K562 (cell line): ENCODE measurements at places on chromosomes 2 and 18. TPM values are rescaled to one million over a fixed set of nuclear protein-coding genes. Genes with fewer than 3 reads are reported as not detected.

DNA sequence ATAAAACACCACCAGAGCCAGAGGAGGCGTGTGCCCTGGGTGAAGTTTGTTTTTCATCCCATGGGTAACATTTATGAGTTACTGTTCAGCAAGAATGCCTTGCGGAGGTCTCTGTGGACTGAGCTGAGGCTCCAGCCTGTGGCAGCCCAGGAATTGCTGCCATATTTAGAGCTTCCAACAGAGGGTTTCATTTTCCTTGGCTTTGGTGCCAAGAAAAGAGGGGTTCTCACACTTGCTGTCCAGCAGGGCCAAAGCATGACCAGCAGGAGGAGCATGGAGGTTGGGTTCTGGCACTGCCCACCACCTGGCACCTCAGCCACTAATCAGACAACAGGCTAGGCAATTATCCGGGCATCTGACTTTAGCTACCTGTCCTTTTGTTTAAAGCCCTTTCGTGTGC is 36.7 kb downstream of the EPAS1 start:
- peaks cover 12% of the 10 kb centered on the region for H3K4me1 ChIP-seq
- no peak overlapping the region for H3K4me3 ChIP-seq
- no peaks in the 10 kb centered on the region for H3K27me3 ChIP-seq
- H3K27ac ChIP-seq: no peak overlapping the region
- DNase-seq: no peak

GRCh38 chr2:60534052-60534685 is 19.3 kb downstream of the BCL11A start:
- no peaks in the 10 kb centered on the region for H3K4me1 ChIP-seq
- H3K27ac ChIP-seq: no peak overlapping the region
- DNase-seq: no peak
- peaks cover 3% of the 10 kb centered on the region; the same call in 1 of the 3 replicates for H3K27me3 ChIP-seq

GRCh38 chr18:78929516-78929915 is 50.1 kb upstream of the SALL3 start:
- H3K27me3 ChIP-seq: peaks cover 56% of the 10 kb centered on the region
- no peak for DNase-seq
- no peaks in the 10 kb centered on the region for H3K36me3 ChIP-seq
- no peak overlapping the region for H3K27ac ChIP-seq
- H3K4me1 ChIP-seq: no peaks in the 10 kb centered on the region
- no peak overlapping the region for H3K4me3 ChIP-seq

DNA sequence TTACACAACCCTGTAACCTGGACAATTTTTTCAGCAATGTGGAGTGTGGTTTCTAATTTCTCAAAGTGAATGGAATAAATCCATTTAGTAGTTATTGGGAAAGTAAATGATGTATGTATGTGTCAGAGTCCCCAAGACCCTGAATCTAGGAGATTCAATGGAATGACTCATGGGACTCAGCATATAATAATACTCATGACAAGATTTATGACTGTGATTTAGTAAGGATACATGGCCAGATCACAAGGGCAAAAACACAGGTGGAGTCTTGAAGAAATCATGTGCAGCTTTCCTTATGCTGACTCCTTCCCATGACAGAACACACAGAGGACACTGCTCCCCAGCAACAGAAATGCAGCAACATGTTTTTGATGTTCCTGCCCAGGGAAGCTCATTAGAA is 1877.7 kb upstream of the LRRTM1 start:
- no peak overlapping the region for H3K27ac ChIP-seq
- no peaks in the 10 kb centered on the region for H3K27me3 ChIP-seq
- H3K4me1 ChIP-seq: no peaks in the 10 kb centered on the region
- H3K4me3 ChIP-seq: no peak overlapping the region
- no peaks in the 10 kb centered on the region for H3K36me3 ChIP-seq

DNA sequence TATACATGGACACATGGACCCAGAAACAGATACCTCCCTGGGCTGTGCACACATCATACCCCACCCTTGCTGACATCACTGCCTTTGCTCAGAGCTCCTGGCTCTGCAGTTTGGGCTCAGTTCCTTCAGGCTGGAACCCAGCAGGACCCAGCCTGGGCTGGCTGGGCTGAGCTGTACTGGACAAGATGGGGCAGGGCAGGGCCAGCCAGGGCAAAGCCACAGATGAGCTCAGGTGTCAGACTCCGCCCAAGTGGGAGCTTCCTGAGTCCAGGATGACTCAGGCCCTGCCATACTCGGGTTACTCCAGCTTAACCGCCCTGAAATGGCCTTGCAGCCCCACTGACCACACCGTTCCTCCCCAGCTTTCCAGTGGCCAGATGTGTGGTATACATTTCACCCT is 284.9 kb downstream of the OSR1 start:
- H3K36me3 ChIP-seq: no peaks in the 10 kb centered on the region
- H3K4me3 ChIP-seq: no peak overlapping the region
- no peaks in the 10 kb centered on the region for H3K4me1 ChIP-seq

- no peak overlapping the region for H3K27ac ChIP-seq
- H3K27me3 ChIP-seq: no peaks in the 10 kb centered on the region
- H3K36me3 ChIP-seq: no peaks in the 10 kb centered on the region
- H3K4me1 ChIP-seq: no peaks in the 10 kb centered on the region; the same call in 1 of the 2 replicates
Observed at GRCh38 chr18:23493654-23494053, 9.7 kb upstream of the RMC1 start.

The CTAGE1 gene
- polyA plus RNA-seq: not detected in 2 replicates

The RBM44 gene
- polyA plus RNA-seq: 0.20 and 0.25 TPM in 2 replicates

DNA sequence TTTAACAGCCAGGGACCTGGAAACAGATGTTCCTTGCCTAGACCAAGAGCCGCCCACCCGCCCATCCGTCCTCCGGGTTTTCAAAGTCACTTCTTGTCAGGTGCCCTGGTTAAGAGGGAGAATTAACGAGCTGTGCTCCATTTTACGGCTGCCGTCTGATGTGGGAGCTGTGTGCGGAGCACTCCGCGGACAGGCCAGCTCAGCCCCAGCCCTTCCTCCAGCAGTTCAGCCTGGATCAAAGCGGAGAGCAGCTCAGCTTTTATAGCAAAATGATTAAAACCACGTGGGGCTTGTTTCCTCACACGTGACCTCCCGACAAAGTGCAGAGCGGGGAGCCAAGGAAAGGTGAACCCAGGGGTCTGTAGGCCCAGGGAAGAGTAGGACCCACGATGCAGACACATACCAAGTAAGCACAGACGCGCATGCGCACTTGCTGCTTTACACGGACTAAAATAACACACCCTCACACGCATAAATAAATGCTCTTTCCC is 46.1 kb upstream of the PKDCC start:
- no peaks in the 10 kb centered on the region for H3K4me1 ChIP-seq
- no peak overlapping the region for H3K27ac ChIP-seq
- H3K27me3 ChIP-seq: peaks cover 34% of the 10 kb centered on the region
- no peak for DNase-seq
- H3K36me3 ChIP-seq: no peaks in the 10 kb centered on the region

GRCh38 chr2:203732092-203732952 is 25.9 kb downstream of the CD28 start:
- no peak overlapping the region for H3K27ac ChIP-seq
- H3K27me3 ChIP-seq: no peaks in the 10 kb centered on the region
- no peak for DNase-seq
- no peaks in the 10 kb centered on the region for H3K36me3 ChIP-seq

GRCh38 chr18:8041526-8042111 is 474.5 kb downstream of the PTPRM start:
- no peak overlapping the region for H3K4me3 ChIP-seq
- H3K36me3 ChIP-seq: no peaks in the 10 kb centered on the region
- no peaks in the 10 kb centered on the region for H3K4me1 ChIP-seq

The ABCG5 gene
- polyA plus RNA-seq: not detected in 2 replicates

GRCh38 chr2:111202266-111203040 is 81.7 kb downstream of the BCL2L11 start:
- no peaks in the 10 kb centered on the region for H3K4me1 ChIP-seq
- peaks cover 8% of the 10 kb centered on the region; the same call in 1 of the 3 replicates for H3K36me3 ChIP-seq
- H3K4me3 ChIP-seq: no peak overlapping the region
- DNase-seq: no peak

DNA sequence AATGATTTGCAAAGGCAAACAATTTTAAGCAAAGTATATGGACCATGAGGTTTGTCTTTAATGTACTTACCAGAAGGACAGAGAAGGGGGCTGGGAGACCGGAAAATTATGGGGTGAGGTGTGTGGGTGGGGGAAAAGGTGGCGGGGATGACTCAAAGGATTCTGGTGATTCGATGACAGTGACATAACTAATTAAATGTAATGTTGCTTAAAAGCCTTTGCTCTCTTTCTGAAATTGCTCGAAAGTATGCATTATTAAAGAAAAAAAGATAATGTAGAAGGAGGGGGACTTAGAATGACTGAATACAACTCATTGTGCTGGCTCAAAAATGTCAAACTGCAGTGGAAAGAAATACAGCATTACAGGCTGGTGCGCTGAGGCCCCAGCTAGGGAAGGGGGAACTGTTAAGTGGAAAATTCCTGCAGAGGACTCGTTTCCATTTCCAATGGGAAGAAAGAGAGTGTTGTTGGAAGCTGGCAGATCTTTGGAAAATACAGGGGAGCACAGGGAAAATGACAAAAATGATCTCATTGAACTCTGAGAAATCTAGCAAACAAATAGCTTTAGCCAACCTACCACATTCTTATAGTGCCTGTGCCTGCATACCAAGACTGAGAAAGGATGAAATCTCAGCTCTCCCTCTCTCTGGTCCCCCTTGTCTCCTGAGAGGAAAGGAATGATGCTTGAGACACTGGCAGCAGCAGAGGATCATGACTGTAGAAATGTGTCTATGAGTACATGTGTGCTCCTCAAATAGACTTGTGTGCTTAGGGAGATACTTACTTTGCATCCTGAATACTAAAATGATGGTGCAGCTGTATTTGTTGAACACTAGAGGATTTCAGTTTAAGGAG is 632.4 kb downstream of the NYAP2 start:
- H3K4me3 ChIP-seq: no peak overlapping the region
- H3K27me3 ChIP-seq: no peaks in the 10 kb centered on the region

DNA sequence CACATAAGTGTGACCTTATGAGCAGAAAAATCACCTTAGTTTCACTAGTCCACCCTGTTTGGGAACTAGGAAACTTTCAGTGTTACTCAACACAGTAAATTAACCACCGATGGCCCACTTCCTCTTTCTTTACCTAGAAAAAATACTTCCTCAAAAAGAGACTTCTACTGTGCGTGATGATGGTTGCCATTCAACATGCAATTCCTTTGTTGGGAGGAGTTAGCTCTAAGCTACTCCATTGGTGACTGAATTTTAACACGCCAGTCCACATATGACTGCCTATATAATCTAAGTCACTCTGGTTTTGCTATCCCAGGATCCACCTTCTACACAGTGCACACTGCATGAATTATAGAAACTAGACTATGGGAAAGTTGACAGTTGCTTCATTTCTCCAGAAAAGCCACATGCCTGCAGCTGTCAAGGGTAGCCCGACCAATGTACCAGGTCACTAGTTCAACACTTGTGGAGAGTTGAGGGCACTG is 47.8 kb upstream of the REG3G start:
- H3K27ac ChIP-seq: no peak overlapping the region
- H3K4me3 ChIP-seq: no peak overlapping the region
- no peaks in the 10 kb centered on the region for H3K36me3 ChIP-seq
- H3K4me1 ChIP-seq: no peaks in the 10 kb centered on the region

The FAP gene
- not detected in 2 replicates for polyA plus RNA-seq

The COL4A3 gene
- not detected in 2 replicates for polyA plus RNA-seq

GRCh38 chr2:96508521-96509113 is 3.5 kb upstream of the NEURL3 start:
- peaks cover 7% of the 10 kb centered on the region; the same call in 2 of the 3 replicates for H3K4me1 ChIP-seq
- H3K4me3 ChIP-seq: no peak overlapping the region
- DNase-seq: no peak
- H3K27me3 ChIP-seq: peaks cover 55% of the 10 kb centered on the region
- no peaks in the 10 kb centered on the region for H3K36me3 ChIP-seq

The CTDSP1 gene
- polyA plus RNA-seq: 71.5 and 72.9 TPM in 2 replicates

DNA sequence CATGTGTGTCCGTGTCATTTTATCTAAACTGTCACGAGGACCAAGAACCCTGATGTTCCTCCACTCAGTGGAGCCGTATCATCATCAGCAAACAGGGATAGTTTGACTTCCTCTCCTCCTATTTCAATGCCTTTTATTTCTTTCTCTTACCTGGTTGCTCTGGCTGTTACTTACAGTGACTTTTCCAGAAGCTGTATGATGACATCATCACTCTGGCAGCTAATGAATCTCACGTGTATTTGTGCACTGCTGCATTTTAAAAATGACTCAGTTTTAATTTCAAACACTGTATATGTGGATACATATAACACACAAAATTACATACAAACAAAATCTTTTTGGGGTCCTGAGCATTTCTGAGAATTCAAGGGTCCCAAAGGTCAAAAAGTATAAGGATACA is 481.4 kb downstream of the CDH2 start:
- no peak overlapping the region for H3K4me3 ChIP-seq
- no peaks in the 10 kb centered on the region for H3K27me3 ChIP-seq
- H3K27ac ChIP-seq: no peak overlapping the region
- DNase-seq: no peak
- no peaks in the 10 kb centered on the region for H3K4me1 ChIP-seq

DNA sequence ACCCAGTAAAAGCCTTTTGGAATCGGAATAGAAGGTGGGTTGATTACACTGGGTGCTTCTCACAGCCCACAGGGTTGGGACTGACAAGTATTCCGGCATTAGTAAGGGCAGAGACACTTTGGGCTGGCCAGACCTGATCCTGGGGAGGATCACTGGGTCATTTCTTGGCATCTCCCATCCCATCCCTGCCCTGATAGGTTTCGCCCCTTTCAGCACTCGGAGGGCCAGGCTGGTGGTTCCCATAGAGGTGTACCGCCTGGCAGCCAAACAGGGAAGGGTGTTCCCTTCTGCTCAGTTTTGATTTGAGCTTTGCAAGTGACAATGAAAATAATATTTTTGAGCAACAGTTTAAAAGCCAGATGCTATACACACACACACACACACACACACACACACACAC is 37.3 kb downstream of the CYP1B1 start:
- no peaks in the 10 kb centered on the region for H3K4me1 ChIP-seq
- H3K36me3 ChIP-seq: no peaks in the 10 kb centered on the region
- H3K4me3 ChIP-seq: no peak overlapping the region
- no peak for DNase-seq

DNA sequence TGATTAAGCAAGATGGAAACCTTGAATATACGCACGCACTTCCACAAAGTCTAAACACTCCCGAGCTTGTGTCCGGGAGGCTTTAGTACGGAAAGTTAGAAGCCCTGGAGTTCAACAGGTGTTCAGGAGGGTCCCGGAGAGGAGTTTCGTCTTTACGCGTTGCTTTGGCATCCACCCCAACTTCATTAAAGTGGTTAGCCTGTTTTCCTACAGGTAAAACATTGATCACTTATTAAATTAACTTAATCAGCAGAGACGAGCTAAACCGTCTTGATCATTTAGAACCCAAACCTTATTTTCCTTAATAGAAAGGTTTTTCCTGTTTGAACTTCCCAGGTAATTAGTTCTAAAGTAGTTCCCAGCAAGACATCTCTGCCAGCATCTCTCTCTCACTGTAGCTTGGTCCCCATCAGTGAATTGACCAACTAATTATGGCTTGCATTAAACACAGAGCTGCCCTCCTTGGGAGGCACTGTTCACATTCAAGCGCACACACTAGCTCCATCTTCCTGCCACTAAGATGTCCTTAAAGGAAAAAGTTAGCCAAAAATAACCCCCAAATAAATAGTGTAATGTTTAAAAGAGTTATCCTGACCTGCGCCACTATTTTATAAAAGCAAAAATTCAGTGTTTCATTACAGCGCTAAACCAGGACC is 1.4 kb downstream of the NPAS2 start:
- no peaks in the 10 kb centered on the region for H3K4me1 ChIP-seq
- H3K36me3 ChIP-seq: no peaks in the 10 kb centered on the region
- H3K27ac ChIP-seq: no peak overlapping the region
- peaks cover 18% of the 10 kb centered on the region; the same call in 2 of the 3 replicates for H3K27me3 ChIP-seq

GRCh38 chr2:210762604-210763588 is 206.5 kb downstream of the CPS1 start:
- no peaks in the 10 kb centered on the region for H3K27me3 ChIP-seq
- DNase-seq: no peak
- H3K4me3 ChIP-seq: no peak overlapping the region
- H3K4me1 ChIP-seq: no peaks in the 10 kb centered on the region
- H3K36me3 ChIP-seq: no peaks in the 10 kb centered on the region

The DCC gene
- polyA plus RNA-seq: not detected in 2 replicates
